ENCODE measurements at places on chromosomes 1 and 21.
A peak's percentile ranks its signal among the peaks of the same experiment; 100 is the strongest.

DNA sequence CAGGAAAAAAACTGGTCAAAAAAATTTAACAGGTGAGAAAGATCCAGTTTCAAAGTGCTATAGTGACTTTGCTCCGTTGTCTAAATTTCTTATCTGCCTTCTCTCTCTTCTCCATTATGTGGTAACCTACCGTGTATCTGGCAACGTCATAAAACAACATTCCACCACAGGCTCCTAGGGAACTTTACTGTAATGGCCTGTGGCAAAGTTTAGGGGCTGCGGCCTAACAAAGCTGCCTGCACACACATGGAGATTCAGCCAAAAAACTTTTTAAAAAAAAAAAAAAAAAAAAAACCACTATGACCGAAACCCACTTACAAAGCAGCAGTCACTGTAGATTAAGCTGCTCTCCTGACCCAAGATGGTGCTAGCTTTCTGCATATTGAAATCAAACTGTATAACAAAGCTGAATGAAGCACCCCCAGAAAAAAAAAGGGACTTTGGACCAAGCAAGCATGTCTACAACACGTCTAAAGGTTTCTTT lies 202.6 kb downstream of the SLC45A1 start:
- DNase-seq: no peak

GRCh38 chr1:14654554-14654953 lies 56.1 kb downstream of the KAZN start:
- no peak for DNase-seq

GRCh38 chr1:101161619-101162018 lies 75.2 kb upstream of the S1PR1 start:
- DNase-seq: no peak

- no peak for DNase-seq
Measured at GRCh38 chr1:18581420-18581880, 49.2 kb upstream of the PAX7 start.

- no peak for DNase-seq
Measured at GRCh38 chr1:62426794-62427193, 10.1 kb upstream of the USP1 start.

DNA sequence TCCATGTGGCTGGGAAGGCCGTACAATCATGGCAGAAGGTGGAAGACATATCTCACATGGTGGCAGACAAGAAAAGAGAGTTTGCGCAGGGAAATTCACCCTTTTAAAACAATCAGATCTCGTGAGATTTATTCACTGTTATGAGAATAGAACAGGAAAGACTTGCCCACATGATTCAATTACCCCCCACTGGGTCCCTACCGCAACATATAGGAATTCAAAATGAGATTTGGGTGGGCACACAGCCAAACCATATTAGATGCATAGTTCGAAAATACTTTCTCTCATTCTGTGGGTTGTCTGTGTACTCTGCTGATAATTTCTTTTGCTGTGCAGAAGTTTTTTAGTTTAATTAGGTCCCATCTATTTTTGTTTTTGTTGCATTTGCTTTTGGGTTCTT lies 990.3 kb downstream of the PLA2G4A start:
- no peak for DNase-seq

DNA sequence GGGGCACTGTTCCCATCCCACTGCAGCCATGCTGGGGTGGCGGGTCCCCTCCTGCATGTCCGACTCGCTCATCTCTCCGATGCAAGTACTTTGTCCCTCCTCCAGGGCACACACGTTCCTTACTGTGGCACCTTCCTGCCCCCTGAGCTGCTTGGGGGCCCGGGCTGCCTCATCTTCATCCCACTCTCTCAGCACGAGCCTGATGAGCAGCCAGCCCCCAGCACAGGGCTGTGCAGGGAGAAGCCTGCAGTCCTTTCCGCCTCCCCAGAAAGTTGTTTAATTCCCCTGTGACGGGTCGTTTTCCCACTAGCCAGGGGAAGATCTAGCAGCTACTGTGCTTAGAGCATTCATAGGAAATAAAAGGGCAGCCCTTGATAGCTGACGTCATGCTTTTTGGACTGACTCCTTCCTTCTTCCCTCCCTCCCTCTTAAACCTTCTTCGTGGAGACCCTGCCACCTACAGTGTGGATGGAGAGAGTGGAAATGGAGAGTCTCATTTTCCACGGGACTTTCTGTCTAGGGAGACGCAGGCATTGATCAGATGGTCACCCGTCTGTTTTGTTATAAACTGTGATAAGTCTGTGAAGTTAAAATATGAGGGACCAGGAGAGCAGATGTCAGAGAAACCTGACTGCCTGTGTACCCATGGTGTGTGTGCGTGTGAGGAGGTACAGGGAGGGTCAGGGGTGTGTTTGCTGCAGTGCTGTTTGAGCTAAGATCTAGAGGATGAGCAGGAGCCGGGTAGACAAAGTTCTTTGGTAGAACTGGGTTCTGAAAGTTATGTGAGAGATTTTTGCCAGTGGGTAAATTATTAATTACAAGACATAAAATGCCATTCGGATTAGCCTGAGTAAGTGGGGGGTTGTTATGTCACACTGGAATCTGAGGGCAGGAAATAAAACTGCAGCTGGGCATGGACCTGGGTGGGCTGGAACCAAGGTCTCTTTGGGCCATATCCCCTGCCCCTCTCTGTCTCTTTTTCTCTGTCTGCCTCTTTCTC lies 34.3 kb downstream of the GPR137B start:
- DNase-seq: no peak

GRCh38 chr1:39576016-39576657 lies 453 bp downstream of the PABPC4 start:
- DNase-seq: peak; percentile 49

GRCh38 chr1:161962091-161962887 lies 61.4 kb downstream of the OLFML2B start:
- no peak for DNase-seq

- no peak for DNase-seq
Measured at GRCh38 chr1:243718893-243719292, 131.2 kb downstream of the AKT3 start.

GRCh38 chr1:155909894-155910293 lies 1.3 kb downstream of the RIT1 start:
- DNase-seq: peak; percentile 21

DNA sequence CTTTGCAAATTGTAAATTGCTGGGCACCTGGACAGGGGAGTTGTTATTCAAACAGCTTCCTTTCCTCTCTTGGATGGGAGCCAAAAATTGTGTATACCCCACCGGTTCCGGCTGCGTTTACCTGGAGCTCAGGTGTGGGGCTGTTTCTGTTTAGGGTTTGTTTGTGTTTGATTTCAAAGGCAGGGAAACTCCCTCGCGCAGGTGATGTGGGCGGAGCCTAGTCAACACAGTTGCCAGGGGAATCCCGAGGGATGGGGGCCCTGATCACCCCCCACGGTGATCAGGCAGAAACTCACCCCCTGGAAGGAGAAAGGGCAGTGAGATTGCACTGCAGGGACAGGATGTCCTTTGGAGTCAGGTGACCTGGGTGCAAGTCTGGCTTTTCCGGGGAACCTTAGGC lies 28.3 kb downstream of the CDCP2 start:
- DNase-seq: no peak

DNA sequence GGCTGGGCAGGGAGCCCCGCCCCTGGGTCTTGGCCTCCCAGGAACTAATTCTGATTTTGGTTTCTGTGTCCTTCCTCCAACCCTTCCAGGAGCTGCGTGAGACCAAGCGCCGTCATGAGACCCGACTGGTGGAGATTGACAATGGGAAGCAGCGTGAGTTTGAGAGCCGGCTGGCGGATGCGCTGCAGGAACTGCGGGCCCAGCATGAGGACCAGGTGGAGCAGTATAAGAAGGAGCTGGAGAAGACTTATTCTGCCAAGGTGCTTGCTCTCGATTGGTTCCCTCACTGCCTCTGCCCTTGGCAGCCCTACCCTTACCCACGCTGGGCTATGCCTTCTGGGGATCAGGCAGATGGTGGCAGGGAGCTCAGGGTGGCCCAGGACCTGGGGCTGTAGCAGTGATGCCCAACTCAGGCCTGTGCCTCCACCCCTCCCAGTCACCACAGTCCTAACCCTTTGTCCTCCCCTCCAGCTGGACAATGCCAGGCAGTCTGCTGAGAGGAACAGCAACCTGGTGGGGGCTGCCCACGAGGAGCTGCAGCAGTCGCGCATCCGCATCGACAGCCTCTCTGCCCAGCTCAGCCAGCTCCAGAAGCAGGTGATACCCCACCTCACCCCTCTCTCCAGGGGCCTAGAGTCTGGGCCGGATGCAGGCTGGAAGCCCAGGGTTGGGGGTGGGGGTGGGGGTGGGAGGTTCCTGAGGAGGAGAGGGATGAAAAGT lies 18.5 kb upstream of the SEMA4A start:
- DNase-seq: no peak

- no peak for DNase-seq
Measured at GRCh38 chr1:26023826-26024225, 2.3 kb downstream of the EXTL1 start.

- no peak for DNase-seq
Measured at GRCh38 chr1:32742199-32742947, 39.8 kb upstream of the SYNC start.
